ENCODE measurements at places on chromosomes 3 and 15.

DNA sequence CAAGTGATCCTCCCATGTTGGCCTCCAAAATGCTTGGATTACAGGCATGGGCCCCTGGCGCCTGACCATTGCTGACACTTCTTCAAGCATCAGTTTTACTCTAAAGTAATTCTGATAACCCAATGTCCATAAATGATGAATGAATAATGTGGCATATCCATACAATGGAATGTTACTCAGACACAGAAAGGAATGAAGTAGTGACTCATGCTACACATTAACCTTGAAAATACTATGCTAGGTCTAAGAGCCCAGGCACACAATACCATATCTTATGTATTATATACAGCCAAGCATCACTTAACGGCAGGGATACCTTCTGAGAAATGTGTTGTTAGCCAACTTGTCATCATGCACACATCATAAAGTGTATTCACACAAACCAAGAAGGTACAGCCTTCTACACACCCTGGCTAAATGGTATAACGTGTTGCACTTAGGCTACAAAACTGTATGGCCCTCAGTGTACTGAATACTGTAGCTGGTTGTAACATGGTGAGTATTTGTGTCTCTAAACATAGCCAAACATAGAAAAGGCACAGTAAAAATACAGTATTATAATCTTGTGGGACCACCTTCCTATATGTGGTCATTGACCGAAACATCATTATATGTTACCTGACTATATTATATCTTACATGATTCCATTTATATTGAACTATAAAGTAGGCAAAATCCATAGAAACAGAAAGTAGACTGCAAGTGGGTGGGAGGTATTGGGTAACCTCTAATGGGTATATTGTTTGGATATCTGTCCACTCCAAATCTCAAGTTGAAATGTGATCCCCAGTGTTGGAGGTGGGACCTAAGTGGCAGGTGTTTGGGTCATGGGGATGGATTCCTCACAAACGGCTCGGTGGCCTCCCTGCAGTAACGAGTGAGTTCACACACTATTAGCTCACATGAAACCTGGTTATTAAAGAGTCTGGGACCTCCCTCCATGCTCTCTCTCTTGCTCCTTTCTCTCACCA is 31.4 kb downstream of the MKRN2 start:
- DNase-seq: no peak

GRCh38 chr3:172622916-172623700 is 87.8 kb downstream of the NCEH1 start:
- peak; percentile 5 for DNase-seq

DNA sequence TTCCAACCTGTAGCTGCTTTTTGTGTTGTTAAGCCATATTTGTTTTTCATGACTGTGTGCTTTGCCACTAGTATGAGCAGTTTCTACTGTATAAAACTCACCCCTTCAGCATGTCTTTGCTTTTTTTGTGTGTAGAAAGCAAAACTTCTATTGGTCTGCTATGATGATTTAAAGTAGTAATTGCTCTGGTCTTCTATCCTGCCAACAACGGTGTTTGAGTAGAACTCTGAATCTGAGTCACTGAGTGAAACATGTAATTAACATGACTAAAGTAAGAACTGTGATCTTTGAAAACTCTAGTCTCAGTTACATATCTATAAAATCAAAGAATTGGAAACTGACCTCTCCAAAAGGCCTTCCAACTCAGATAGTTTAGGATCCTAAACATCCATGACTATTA is 133.6 kb downstream of the TPRG1 start:
- no peak for DNase-seq

GRCh38 chr3:48619541-48620524 is 1.7 kb downstream of the TMEM89 start:
- no peak for DNase-seq

GRCh38 chr15:74605795-74606150 is 9.9 kb upstream of the CLK3 start:
- DNase-seq: no peak

GRCh38 chr3:40720863-40721262 is 196.1 kb downstream of the ZNF621 start:
- no peak for DNase-seq

DNA sequence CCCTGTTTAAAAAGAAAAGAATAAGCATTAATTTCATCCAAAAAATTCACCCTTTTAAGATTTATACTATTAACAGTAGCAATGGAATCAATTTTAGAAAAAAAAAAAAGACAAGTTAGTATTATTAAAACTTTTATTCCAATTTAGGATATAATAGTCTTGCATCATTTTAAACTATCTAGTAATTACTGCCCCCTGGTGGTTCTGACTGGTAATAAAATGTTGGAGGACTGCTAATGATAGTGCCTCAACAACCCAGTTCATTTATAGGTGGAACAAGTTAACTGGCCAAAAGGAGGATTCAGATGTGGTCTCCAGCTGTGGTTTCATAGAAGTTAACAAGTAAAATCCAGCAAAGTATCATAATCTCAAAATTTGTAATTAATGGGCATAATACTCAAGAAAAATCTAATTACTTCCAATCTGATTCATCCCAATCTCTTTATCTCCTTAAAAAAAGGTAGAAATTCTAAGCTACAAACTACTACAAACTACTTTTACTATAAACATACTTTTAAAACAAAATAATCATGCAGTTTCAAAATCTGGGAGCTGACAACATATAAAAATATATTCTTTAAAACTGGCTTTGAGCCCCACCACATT is 30.7 kb upstream of the WDR49 start:
- peak; percentile 40 for DNase-seq

DNA sequence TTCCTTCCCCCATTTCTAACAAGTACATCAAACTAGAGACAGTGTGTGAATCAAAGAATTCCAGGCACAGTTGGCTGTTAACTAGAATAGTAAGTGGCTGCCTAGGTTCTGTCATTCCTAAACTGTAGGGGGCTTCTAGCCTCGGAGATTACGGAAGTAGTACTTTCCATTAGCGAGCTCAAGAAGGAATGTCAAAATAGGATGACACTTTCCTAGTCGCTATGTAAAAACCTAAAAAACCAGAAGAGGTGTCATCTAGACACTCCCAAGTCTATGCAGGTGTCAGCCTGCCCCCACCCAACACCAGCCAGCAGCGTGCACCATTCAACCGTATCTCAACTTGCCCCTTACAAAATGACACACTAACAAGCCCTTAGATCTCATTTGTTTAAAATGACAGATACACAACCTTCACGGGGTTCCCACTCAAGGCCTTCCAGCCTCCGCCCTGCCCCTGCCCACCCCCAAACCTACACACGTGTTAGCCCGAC is 874 bp downstream of the INO80 start:
- DNase-seq: no peak

GRCh38 chr3:169252535-169252934 is 411.0 kb downstream of the MECOM start:
- DNase-seq: no peak

GRCh38 chr15:91122296-91122695 is 22.2 kb downstream of the SV2B start:
- no peak for DNase-seq

DNA sequence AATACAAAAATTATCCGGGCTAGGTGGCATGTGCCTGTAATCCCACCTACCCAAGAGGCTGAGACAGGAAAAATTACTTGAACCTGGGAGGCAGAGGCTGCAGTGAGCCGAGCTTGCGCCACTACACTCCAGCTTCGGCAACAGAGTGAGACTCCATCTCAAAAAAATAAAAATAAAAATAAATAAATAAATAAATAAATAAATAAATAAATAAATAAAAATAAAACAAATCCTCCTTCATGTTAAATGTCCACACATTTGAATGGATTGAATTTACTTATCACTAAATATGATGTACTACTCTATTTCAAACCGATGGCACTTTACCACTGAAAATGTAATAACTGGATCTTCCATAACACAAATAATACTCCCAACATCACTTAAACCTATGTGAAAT is 36.3 kb downstream of the ZBTB20 start:
- DNase-seq: no peak

DNA sequence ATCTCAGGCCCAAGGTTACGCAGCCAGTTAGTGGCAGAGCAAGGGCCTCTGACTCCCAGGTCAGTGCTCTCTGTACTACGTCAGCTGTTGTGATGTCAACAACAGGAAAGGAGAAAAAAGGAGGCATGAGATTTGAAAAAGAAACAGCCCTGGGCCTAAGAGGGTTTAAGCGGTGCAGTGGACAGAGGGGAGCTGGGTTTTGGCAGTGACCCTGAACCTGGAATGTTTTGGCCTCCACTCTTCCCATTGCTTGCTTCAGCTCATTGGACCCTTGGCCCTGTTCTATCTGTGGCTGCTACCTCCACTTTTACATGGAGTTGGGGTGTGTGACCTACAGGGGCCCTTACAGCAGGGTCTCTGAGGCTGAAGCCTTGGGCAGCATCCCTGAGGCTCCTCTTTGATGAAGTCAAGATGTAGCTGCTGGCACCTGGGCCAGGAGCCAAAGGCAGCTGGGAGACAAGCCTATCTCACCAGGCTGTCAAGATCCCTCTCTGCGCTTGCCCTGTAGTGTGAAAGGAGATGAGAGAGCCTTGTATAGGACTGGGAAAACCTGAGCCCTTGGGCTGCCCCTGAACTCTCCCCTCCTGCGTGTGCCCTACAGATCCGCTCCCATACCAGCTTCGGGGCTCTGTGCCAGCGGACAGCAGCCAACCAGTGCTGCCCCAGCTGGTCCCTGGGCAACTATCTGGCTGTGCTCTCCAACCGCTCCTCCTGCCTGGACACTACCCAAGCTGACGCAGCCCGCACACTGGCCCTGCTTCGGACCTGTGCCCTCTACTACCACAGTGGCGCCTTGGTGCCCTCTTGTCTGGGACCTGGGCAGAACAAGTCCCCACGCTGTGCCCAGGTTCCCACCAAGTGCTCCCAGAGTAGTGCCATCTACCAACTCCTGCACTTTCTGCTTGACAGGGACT is 8.7 kb downstream of the DISP2 start:
- no peak for DNase-seq

- no peak for DNase-seq
Measured at GRCh38 chr3:172324611-172325203, 123.5 kb downstream of the GHSR start.

DNA sequence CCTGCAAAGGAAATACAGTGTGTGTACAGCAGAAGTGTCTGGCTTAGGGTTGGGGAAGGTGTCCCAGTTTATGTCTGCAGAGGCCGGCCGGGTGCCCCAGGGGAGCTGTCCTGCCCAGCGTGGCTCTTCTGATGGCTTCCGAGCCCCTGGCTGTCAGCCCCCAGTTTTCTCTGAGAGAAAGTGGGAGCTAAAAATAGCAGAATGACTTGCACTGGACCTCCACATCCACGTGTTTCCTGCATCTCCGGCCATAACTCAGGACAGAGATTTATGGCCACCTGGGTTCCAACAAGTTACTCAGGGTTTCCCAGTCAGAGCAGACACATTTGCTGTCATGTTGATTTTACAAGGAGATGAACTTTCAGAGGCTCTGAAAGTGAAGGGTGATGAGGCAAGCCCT is 192.0 kb downstream of the ATP10A start:
- DNase-seq: no peak

- no peak for DNase-seq
Measured at GRCh38 chr3:170205302-170205701, 16.9 kb upstream of the PRKCI start.
